ENCODE measurements at places on chromosomes 3 and 15. TPM values are rescaled to one million over a fixed set of nuclear protein-coding genes. Genes with fewer than 3 reads are reported as not detected.

Gene CMTM8
- total RNA-seq = 0.38 TPM

Gene CFAP161
- not detected for total RNA-seq

Gene SIDT1
- total RNA-seq = 0.28 TPM

Gene C3orf80
- total RNA-seq = 0.58 TPM

Gene TIMP4
- 2.3 TPM for total RNA-seq

Gene GOLGA8M
- 0.56 TPM for total RNA-seq

Gene IL5RA
- total RNA-seq = not detected

Gene PLOD2
- 1,238 TPM for total RNA-seq

Gene GREM1
- 84.7 TPM for total RNA-seq

Gene LMAN1L
- not detected for total RNA-seq

Measured in regular cardiac myocyte (primary cell).